ENCODE measurements at places on chromosomes 1 and 21.
A peak's percentile ranks its signal among the peaks of the same experiment; 100 is the strongest.

DNA sequence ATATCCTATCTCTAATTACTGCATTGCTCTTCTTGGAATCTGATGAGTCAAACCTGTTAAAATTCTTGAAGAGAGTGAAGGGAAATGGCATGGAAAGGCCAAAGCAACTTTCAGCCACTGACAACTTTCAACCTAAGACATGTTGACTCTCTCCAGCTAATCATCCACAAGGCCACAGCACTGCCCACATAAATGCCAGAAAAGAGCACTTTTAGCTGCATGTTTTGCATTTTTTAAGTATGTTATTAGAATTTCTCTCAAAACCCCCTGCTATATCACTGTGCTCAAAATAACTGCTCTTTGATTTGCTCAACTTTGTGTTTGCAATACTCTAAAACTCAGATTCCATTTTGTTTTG is 352.5 kb downstream of the ADGRL2 start:
- no peak overlapping the region for H3K4me3 ChIP-seq
- no peak overlapping the region for H3K27ac ChIP-seq
- no peaks in the 10 kb centered on the region for H3K4me1 ChIP-seq
- H3K36me3 ChIP-seq: no peaks in the 10 kb centered on the region

GRCh38 chr21:46248422-46248782 is 19.8 kb upstream of the LSS start:
- DNase-seq: no peak
- H3K27me3 ChIP-seq: no peaks in the 10 kb centered on the region
- peaks cover 88% of the 10 kb centered on the region for H3K36me3 ChIP-seq

DNA sequence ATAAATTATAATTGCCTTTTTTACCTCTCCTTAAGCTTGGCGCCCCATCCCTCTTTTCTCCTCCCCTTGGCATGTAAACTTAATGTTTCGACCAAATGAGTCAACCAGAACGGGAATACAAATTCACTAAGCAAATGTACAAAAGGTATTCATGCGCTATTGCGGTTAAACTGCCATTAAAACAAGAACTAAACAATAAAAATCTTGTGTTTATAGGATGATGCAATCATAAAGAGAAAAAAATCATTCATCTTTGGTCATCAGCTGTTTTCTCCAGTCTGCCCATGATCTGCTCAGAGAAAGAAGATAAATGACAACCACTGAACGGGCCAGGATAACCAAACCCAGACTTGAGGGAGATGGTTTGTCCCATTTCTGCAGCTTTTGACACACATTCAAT is 534.2 kb upstream of the PLXNA2 start:
- no peak overlapping the region for H3K4me3 ChIP-seq
- H3K4me1 ChIP-seq: no peaks in the 10 kb centered on the region

DNA sequence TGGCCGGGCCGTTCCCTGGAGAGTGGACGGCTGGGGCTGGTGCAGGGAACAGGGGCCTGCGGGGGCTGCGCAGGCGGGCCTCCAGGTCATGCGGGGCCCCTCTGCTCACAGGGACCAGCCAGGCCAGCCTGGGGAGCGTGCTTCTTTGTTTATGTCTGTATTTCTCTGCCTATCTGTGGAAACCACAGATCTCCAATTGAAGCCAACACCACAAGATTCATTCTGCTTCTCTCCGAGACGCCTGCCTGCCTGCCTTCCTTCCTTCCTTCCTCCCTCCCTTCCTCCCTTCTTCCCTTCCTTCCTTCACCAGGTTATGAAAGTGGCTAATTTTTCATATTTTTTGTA is 39.9 kb upstream of the HMGN1 start:
- H3K4me1 ChIP-seq: peaks cover 20% of the 10 kb centered on the region
- peak overlapping the region; percentile 84 for H3K4me3 ChIP-seq
- no peak for DNase-seq
- H3K36me3 ChIP-seq: peaks cover 26% of the 10 kb centered on the region
- H3K27ac ChIP-seq: no peak overlapping the region
- no peaks in the 10 kb centered on the region for H3K27me3 ChIP-seq

DNA sequence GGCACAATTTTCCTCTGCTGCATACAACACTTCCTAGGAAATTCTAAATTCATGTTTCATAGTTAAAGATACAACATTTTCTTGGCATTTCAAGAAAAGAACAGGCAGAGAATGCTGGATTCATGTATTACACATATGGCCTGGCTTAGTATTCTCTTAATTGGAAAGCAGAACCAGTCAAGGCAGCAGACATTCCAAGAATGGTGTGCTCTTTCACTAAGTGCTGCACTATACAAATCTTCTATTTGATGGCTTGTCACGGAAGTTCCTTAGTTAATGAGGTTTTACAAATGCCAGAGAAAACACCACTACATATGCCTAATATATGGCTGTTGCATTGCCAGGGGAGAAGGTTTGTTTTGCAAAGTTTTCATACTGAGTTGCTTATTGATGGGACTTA is 80.8 kb upstream of the DYNLT5 start:
- no peak overlapping the region for H3K4me3 ChIP-seq
- no peak for DNase-seq
- H3K4me1 ChIP-seq: peaks cover 2% of the 10 kb centered on the region

DNA sequence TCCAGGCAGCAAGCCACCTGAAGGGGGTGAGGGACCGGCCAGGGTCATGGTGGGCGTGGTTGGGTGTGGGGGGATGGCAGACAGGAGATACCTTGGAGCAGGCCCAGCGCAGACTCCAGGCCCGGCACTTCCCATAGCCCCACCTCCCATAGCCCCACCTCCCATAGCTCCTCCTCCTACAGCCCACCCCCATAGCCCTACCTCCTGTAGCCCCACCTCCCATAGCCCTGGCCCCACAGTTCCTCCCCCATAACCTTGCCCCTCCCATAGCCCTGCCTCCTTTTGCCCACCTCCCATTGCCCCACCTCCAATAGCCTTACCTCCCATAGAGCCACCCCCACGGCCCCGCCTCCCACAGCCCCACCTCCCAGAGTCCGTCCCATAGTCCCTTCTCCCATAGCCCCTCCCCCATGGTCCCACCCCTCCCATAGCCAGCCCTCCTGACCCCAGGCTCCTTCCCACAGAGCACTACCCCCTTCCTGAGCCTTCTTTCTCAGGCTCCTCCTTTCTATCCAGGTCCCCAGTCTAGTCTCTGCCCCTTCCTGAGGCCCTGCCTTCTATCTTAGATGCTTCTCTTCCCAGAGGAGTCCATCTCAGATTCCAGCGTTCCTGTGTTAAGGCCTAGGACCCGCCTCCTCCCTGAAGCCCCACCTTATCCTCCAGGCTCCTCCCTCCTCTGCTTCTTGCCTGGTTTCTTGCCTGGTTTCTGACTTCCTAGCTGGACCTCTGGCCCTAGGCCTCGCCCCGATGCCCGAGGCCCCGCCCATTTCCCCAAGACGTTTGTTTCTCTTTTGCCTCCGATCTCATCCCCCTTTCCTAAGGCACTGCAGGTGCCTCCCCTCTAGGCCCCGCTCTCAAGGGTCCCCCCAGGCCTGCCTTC is 46.8 kb downstream of the PTPRU start:
- peaks cover 4% of the 10 kb centered on the region for H3K4me1 ChIP-seq
- H3K4me3 ChIP-seq: no peak overlapping the region
- H3K27me3 ChIP-seq: no peaks in the 10 kb centered on the region
- H3K36me3 ChIP-seq: no peaks in the 10 kb centered on the region

DNA sequence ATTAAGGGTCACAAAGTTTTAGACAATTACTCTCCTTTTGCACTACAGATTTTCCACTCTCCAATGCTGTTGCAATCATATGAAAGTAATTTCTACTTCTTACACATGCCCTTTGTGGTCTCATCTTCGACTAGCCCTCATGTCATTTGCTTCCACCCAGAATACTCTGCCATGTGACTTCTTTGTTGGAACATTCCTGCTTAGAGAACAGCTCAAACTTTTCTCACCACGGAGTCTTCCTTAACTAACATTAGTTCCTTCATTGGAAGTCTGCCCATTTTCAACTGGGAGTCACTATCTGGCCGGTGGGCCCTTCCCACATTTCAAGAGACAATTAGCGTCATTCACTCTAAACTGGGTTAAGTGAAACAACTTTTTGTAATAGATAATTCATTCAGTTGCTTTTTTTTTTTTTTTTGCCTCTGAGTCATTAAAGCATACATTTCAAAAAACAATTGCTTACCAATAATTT is 142.6 kb upstream of the PALMD start:
- no peak overlapping the region for H3K27ac ChIP-seq
- DNase-seq: no peak
- no peaks in the 10 kb centered on the region for H3K36me3 ChIP-seq
- no peaks in the 10 kb centered on the region for H3K4me1 ChIP-seq
- H3K4me3 ChIP-seq: no peak overlapping the region

Measured in activated T-helper 2 cell treated with anti-CD3 and anti-CD28 coated beads, Interferon-gamma antibody, Interleukin-2, Interleukin-4, amounts not matched to agents 10 μg/mL and 5 μg/mL and 100 μg/mL, durations not matched to agents 14 hours and 24 hours and 36 hours (primary cell).